ENCODE measurements at places on chromosomes 16 and 17.

DNA sequence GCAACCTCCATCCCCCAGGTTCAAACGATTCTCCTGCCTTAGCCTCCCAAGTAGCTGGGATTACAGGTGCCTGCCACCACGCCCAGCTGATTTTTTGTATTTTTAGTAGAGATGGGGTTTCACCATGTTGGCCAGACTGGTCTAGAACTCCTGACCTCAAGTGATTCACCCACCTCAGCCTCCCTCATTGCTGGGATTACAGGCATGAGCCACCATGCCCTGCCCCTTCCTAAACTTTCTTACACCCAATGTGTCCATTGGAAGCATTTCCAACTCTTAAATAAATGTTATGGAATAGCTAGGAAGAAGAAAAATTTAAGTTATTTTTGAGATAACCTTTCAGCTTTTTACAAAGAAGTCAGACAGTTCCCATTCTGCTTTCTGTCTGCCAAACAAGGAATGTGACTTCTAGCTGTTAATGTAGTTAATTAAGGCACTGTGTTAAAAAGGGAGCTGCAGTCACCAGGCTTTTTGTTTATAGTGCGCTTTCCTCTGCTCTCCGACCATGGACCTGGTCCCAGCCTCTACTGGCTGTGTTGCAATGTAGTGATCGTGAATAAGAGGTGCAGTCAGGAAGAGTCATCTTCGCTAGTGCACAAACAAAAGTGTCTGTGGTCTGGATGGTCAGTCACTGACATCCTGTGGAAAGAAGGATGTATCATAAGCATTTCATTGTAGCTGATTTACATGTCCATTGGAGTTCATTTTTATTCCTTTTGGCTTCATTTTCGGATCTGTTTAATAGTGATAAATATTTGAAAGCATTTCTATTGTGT, 39.7 kb downstream of the USP10 start:
- DNase-seq, result no peak

DNA sequence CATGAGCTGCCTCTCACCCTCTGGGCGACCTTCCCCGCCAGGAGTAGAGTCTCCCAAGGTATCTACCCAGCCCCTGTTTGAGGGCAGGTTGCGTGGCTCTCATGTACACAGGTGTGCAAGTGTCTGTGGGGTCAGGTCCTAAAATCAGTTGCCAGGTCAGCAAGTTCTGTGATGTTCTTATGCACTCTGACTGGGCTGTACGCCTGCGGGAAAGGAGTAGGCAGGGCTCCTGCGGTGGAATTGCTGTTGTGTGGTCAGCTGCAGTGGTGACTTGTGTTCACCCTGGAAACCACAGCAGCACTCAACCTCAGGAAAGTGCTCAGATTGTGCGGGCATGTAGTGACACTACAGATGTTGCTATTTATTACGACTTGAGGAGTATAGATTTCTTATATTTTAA, 19.4 kb downstream of the NARF start:
- no peak for DNase-seq

GRCh38 chr16:5865236-5865635, 767.6 kb upstream of the EEF2KMT start:
- peak; percentile 45 for DNase-seq

- DNase-seq, result no peak
These were observed 14.8 kb upstream of the MTMR4 start for GRCh38 chr17:58529275-58529674.

GRCh38 chr16:74862743-74863244, 88.2 kb upstream of the FA2H start:
- DNase-seq, result no peak

DNA sequence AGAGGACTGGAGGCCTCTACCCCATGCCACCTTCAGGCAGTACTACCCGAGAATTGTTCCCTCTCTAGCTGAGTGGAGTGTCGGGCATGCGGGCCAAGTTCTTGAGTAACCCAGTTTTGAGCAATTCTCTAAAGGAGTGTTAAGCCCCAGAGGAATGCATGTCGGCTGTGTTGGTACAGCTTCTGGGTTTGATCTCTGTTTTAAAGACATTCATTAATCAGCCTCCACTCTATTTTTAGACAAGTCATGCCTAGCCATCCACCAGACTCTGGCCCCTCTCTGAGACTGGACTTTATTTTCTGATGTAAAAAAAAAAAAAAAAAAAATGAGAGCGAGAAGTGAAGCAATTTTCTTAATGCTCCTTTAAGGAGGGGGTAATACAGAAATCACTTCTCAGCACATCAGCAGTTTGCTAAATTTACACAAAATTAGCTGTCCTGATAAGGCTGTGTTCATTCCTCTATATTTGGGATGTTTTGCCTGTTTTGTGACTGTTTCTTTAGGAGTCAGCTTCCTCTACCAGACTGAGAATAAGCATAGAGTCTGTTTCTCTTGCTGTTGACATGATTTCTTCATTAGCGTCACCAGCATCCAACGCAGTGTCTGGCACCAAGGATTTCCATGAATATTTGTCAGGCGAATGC, 88.7 kb downstream of the AXIN2 start:
- no peak for DNase-seq

- no peak for DNase-seq
These were observed 477.4 kb downstream of the SLC39A11 start for GRCh38 chr17:72614871-72615626.

DNA sequence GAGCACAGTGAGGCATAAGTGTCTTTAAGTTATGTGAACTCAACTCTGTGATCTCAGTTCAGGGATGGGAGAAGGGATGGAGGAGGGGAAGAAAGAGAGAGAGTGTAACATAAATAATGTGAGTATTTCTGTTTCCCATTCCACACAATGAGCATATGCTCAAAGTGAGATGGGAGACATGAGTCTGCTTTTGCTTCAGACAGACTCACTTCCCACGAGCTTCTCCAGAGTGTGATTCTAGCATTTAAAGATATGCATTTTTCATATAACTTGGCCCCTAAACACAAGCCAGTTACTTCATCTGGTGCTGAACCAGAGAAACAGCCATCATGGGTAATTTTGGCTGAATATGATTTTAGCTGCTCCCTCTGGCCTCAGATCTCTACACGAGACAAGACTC, 35.0 kb downstream of the SHISA9 start:
- DNase-seq, result no peak

GRCh38 chr16:62038646-62039045, 2.4 kb upstream of the CDH8 start:
- no peak for DNase-seq

- DNase-seq, result no peak
These were observed 18.4 kb downstream of the CNTNAP1 start for GRCh38 chr17:42700586-42701289.

DNA sequence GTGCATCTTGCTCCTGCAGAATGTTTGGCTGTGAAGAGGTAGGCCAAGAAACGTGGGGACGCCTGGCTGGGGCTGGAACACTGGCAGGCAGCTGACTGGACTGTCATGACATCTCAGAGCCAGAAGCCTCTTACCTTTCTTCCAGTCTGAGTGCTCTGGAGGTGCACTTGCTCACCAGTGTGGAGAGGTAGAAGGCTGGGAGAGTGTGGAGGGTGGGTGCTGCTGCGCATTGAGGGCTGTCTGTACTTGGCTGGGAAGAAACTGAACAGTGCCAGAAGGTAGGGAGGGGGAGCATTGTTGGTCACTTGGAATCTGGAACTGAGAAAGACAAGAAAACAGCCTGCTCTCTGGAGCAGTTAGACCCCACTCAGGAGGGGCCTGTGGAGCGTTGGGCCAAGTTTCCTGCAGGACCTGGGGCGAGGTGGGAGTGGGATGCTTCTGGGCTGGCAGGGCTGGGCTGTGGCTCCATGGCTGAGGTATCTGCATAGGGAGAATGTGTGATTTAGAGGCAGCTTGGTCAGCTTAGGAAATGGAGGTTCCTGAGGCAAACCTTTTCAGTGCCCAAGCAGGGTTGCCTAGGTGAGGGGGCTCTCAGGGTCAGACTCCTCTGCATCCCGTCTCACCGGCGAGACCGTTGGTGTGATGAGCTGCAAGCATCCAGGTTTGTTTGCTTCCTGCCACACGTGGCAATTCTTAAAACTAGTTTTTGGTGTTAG, 55.1 kb downstream of the KSR1 start:
- DNase-seq, result no peak

- DNase-seq, result no peak
These were observed 77.4 kb downstream of the SPECC1 start for GRCh38 chr17:20086416-20087076.

- DNase-seq, result no peak
These were observed 25.0 kb upstream of the HS3ST3A1 start for GRCh38 chr17:13626703-13627102.

DNA sequence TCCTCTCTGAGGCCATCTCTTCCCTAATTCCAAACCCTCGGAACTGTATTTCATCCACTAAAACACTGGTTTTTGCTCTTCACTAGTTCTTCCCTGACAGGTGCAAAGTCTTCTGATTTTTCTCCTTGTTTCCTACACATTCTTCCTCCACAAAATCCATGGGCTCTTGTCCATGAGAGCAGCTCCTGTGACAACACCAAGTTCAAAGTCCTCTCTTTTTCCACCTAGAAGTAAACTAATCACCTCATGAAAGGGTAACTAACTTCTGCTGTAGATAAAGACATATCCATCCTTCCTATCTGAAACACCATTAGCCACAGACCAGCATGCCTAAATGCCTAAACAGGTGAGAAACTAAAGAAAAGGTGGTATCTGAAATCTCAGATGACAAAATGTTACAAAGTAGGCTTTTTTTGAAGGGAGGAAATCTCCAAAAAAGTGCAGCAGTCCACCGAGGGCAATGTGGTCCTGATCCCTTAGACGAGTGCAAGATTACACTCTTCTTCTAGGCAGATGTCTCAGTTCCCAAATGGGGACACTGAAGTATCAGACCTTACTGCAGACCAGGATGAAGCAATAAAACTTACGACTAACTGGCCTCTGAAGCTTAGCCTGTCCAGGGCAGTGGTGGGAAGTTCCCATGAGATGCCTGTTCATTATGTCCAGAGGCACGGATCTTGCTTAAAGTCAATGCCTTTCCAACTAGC, 2.8 kb downstream of the PIP4K2B start:
- no peak for DNase-seq

GRCh38 chr17:2835780-2836179, 39.5 kb downstream of the RAP1GAP2 start:
- no peak for DNase-seq

DNA sequence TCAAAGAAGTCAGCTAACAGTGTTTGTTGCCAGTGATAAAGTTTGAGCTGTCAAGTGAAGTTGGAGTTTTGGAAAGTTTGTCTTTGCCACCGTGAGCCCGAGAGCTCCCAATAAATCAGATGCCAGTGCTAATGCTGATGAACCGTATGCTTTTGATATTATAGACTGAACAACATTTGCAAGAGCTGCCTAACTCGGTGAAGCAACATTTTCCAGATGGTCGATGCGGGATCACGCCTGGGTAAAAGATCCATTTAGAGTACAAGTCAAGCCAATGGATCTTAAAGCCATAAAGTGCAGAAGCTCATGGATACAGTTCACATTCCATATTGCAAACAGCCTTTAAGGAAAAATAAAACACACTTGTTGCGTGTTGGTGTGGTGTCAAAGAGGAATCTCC, 9.6 kb downstream of the BANP start:
- no peak for DNase-seq

All from right forelimb (tissue), 1 donor.